Epithelial cell of prostate (primary cell): ENCODE measurements at places on chromosomes 3 and 15.

GRCh38 chr3:64601824-64602223, 86.0 kb downstream of the ADAMTS9 start:
- no peak for DNase-seq

- no peak for DNase-seq
Observed at GRCh38 chr3:129492691-129493090, 35.7 kb upstream of the RHO start.

DNA sequence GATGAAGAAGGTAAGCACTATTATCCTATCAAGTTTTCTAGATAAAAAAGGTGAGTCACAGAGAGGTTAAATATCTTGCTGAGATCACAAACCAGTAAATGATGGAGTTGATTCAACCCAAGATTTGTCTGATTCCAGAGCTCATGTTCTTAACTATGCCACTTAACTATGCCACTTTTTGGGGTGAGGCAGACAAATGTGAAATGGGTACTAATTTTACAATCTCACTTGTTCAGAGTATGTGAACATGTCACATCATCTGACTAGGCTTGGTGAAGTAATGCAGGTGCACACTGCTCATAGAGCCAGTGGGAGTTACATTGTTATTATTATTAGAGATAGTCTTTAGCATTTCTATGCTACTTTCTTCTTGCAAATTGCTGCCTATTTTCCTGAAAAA, 2.0 kb downstream of the DRD3 start:
- DNase-seq = no peak

- no peak for DNase-seq
Observed at GRCh38 chr3:192336286-192336685, 391.1 kb downstream of the FGF12 start.

- DNase-seq = no peak
Observed at GRCh38 chr3:122952520-122952919, 75.0 kb downstream of the SEMA5B start.
